Cerebellar cortex (tissue), 1 donor: ENCODE measurements at places on chromosomes 7 and 10.

DNA sequence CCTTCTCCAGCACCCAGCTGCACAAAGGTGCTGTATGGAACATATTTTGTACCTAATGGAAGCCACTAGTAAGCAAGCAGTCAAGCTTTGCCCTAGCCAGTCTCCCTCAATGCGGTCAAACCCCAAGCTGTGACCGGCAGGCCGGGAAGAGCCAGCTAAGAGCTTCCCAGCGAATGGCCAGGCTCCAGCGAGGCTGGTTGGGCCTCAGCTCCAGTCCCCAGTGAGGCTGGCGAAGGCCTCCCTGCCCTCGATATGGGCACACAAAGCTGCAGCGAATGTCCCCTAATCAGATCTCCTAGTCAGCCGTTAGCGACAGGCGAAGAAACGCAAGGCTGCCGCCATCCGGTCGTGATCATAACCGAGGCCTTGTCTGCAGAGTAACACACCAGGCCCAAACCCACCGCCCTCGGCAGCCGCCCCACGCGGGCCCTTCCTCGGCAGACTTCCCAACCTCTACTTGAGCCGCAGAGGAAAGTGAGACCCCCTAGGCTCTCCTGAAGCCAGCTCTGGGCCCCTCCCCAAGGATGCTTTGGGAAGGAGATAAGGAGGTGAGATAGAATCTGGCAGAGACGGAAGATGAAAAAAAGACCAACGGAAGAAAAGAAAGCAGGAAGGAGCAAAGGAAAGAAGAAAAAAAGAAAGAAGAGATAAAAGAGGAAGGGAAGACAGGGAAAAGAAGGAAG is 3.1 kb upstream of the HOXA9 start:
- peak; percentile 43 for DNase-seq

DNA sequence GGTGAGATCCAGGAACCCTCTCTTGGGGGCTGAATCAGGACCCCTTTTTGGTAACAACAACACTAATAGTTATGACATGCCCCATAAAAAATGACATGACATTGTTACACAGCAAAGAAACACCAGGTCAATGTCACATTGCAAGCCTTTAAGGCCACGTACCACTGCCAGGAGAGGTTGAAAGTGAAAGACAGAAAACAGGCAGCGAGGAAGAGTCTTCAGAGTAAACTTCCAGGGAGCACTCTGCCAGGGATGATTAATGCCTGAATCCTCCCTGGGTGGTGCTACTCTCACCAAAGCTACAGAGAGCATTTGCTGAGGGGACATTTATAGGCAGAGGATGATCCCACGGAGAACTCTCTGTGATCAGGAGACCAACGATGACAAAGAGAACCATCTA is 551.6 kb downstream of the CALN1 start:
- DNase-seq: no peak

DNA sequence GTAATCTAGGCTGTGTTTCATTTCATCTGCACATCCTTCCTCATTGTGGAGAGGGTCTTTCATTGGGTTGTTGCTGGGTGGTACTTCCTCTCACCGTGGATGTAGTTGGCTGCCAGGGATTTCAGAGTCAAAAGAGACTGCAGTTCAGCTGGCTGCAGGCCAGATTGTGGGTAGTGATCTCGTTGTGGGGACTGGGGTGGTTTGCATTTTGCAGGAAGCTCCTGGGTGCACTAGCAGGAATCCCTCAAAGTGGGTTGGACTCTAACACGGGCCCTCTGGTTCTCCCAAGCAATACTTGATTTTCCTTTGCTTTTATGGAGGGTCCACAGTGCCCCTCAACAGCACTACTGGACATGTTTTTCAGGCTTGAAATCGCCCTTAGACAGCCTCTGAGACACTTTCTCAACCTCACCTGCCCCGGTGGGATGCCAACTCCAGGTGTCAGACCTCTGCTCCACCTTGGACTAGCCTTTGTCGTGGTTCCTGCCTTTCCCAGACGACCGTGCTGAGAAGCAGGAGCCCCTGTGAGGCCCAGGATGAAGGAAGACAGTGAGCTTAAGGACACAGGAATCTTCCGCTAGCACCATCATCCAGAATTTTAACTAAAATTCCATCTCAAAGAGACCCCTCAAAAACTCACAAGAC is 23.9 kb upstream of the ZNF273 start:
- no peak for DNase-seq

DNA sequence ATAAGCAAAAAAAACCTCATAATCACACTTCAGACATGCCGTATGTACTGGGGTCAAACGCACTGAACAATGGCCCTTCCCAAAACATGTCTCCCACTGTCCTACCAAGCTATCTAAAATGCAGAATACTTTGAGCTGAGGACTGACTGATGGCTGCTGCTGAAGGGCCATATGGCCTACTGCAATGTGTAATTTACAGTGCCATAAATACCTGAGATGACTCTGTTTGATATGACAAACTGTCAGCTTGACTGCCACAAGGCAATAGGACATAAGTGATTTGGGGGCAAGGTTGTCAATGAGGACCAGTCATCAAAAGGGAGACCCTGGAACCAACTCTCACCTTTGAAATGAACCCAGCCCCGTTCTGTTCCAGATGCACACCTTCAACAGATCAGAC is 187.4 kb upstream of the FRMD4A start:
- DNase-seq: no peak

DNA sequence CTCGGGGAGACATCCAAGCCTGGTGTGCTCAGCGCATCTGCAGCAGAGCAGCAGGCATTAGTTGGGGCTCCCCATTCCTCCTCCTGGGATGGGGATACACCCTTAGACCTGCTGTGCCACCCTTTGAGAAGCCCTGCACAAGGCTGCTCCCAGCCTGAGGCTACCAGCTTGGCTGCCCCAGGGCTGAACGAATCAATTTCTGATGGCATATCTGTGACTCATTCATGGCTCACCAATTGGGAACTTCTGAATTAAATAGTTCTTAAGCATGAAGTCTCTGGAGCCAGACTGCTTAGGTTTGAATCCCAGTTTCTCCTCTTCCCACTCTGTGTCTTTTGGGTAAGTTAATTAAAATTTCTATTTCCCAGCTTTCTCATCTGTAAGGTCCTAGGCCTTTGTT is 16.3 kb upstream of the GLI3 start:
- DNase-seq: no peak

DNA sequence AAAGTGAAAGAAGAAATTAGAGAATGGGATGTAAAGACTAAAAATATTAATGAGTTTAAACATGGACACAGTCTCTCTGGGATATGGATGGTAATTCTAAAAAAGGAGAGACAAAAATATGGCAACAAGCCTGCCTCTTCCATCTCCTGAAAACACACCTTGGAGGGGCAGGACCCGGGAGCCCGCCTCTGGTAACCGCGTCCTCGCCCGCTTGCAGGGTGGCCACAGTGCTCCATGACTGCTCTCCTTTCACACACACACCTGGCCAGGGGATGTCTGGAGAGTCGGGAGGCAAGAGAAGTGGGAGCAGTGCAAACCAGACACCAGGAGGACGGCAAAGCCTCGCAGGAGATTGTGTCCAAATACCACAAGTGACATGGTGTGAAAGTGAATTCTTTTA is 166.3 kb downstream of the ZMYND11 start:
- DNase-seq: no peak

DNA sequence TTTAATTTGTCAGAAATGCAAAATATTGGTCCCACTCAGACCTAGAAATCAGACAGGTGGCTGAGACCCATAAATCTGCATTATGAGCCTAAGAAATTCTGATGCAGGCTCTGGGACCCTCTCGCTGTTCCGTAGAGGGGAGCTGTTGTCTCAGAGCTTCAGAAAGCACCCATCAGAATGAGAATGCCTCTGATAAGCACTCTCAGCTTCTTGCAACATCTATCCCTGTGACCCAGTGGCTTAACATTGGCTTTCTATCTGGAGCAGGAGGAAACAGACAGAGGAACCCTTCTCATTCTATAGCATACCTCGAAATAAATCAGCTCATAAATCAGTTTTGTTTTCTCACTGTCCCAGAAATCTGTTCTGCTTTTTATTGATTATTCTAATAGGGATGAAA is 184.6 kb upstream of the SP4 start:
- DNase-seq: no peak

GRCh38 chr10:16870331-16870730 is 53.1 kb upstream of the RSU1 start:
- no peak for DNase-seq

- no peak for DNase-seq
Observed at GRCh38 chr10:59562126-59562525, 147.5 kb downstream of the SLC16A9 start.

- DNase-seq: no peak
Observed at GRCh38 chr10:112282086-112282485, 1.1 kb upstream of the TECTB start.
